Right ventricle myocardium superior (tissue), 1 donor: ENCODE measurements at places on chromosomes 11 and 22. TPM values are rescaled to one million over a fixed set of nuclear protein-coding genes. Genes with fewer than 3 reads are reported as not detected.
A peak's percentile ranks its signal among the peaks of the same experiment; 100 is the strongest.

FGF3 gene
- not detected for total RNA-seq

DNA sequence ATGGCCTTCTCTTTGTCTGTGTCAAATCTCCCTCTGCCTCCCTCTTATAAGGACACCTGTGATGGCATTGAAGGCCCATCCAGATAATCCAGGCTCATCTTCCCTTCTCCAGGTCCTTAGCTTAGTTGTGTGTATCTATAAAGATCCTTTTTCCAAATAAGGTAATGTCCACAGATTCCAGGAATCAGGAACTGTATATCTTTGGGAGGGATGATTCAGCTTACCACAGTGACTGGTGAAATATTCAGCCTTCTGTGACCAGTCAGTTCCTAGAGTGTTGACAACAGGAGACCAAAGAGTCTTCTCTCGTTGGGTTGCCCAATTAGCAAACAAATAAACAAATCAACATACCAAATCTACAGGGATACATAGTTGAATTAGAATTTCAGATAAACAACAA lies 175.8 kb downstream of the MPPED1 start:
- no peak for DNase-seq

DNA sequence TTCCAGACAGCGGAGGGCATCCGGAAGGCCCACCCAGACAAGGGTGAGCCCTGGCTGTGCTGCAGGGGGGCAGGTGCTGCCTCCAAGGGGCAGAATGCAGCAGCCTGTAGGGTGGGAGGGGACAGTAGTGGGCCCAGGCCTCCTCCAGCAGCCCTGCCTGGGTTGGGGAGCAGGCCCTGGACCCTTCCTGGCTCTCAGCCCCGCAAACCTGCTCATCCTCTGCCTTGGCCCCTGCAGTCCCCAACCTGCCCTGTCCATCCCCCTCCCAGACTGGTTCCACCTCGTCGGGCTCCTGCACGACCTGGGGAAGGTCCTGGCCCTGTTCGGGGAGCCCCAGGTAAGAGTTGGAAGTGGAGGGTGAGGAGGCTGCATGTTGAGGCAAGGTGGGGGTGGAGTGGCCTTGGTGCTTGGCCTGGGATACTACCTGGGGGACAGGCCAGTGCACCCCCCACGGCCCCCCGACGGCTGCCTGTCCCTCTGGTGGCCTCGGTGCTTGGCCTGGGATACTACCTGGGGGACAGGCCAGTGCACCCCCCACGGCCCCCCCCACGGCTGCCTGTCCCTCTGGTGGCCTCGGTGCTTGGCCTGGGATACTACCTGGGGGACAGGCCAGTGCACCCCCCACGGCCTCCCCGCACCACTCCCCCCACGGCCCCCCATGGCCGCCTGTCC lies 1.5 kb downstream of the MIOX start:
- DNase-seq, result no peak

GRCh38 chr11:134047586-134047999 lies 21.3 kb upstream of the JAM3 start:
- peak; percentile 82 for DNase-seq
